ENCODE measurements at places on chromosomes 2 and 18.

- no peak for DNase-seq
These were observed 99.7 kb upstream of the CYRIA start for GRCh38 chr2:16765356-16765755.

DNA sequence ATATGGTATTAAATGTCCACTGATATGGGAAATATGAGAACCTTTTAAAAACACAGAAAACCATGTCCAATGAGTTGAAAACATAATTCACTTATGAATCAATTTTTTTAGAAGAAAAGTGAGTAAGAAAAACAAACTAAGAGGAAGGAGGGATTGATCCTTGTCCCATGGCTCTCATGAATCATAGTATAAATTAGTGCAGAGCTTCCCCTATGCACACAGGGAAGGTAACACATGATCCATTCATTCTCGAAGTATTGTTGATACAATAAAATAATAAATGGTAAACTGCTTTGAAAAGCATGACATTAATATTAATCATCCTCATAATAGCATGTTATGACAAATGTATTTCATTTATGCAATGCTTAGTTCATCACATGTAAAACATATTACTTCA, 872.0 kb upstream of the CNTNAP5 start:
- DNase-seq, result no peak

DNA sequence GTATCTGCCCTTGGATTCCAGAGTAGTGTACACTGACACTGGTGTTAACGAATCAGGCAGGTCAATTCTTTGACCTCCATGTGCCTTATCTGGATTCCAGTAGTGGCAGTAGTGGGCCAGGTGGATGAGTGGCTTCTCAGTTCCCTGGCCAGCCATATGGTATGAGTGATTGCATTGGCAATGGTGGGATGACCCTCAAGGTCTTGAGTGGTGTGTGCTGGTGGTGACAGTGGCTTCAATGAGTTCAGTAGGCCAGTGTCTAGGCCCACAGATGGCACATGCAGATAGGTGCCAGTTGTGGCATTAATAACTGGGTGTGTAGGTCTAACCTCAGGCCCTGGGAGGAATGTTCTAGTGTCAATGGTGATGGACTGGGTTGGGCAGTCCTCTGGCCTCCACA, 674.1 kb upstream of the NXPH2 start:
- no peak for DNase-seq

DNA sequence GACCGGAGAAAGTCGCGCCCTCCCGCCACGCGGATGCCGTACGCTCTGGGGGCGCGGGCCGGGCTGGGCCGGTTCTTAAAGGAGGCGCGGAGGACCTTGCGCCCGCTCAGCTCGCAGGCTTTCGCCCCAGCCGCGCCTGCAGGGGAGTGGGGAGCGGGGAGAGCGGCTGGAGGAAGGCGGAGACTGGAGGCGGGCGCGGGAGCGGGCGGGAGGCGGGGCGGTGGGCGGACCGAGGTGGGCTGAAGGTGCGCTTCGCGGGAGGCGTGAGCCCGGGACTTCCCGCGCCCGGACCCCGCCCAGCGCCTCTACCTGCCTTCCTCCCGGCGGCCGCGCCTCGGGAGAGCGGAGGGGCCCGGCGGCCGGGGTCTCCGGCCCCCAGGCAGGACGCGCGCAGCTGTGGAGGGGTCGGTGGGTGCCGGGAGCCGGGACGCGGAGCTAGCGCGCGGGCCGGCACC, at the start of gene ADRA2B:
ADRA2B (minus strand) TSS at position 148 of the 455 bp plus-strand sequence. CDS start 422 bp downstream, outside the sequence.
- DNase-seq, result peak; percentile 82

GRCh38 chr2:191051825-191052778, 38.1 kb upstream of the STAT1 start:
- no peak for DNase-seq

DNA sequence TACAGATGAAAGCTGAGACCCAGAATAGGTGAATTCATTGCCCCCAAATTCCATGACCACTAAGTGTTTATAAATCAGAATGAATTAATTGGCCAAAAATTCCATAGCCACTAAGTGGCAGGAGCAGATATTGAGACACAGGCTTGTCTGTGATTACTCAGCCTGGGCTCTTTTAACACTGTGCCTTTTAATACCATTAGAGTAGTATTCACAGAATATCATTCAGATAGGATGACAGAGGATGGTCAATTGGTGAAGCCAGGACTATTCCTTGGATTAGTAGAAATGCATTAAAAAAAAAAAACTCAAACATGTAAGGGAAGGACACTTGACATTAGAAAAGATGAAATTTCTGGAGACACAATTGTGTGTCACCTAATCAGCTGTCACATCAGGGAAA, 698.6 kb downstream of the DCC start:
- no peak for DNase-seq

- DNase-seq, result no peak
These were observed 147.7 kb upstream of the SPATS2L start for GRCh38 chr2:200158647-200159356.

DNA sequence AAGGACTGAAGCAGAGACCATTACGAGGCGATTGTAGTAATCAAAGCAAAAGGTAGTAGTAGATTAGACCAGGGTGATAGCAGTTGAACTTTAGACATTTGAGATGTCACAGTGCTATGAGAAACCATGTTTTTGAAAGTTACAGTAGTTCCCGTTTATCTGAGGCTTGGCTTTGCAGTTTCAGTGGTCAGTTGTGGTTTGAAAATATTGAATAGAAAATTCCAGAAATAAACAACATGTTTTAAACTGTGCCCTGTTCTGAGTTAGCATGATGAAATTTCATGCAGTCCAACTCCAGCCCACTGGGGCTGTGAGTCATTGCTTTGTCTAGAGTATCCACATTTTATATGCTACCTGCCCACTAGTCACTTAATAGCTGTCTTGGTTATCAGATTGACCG, 47.5 kb downstream of the ZNF638 start:
- no peak for DNase-seq

- DNase-seq, result no peak
These were observed 153.5 kb downstream of the PRPF40A start for GRCh38 chr2:152563764-152564163.

All from body of pancreas (tissue), 4 donors.